ENCODE measurements at places on chromosomes 3 and 15. TPM values are rescaled to one million over a fixed set of nuclear protein-coding genes. Genes with fewer than 3 reads are reported as not detected.

Gene ANKRD34C
- total RNA-seq, result not detected

Gene TMEM266
- 0.11 TPM for total RNA-seq

Gene PLA2G4F
- not detected for total RNA-seq

Gene ZNF717
- 7.3 TPM for total RNA-seq

Gene EAF2
- total RNA-seq, result 7.8 TPM

Gene SAXO2
- total RNA-seq, result 1.6 TPM

Gene AMIGO3
- 0.15 TPM for total RNA-seq

Gene ILDR1
- not detected for total RNA-seq

Gene CLEC3B
- total RNA-seq, result 0.24 TPM

Gene MORC1
- total RNA-seq, result not detected

Gene C2CD4A
- total RNA-seq, result 0.13 TPM

Gene GRAMD2A
- not detected for total RNA-seq

Gene CPNE9
- total RNA-seq, result not detected

Gene PBRM1
- total RNA-seq, result 78.6 TPM

Gene GRM2
- 0.59 TPM for total RNA-seq

Gene HGD
- 1.1 TPM for total RNA-seq

Gene STXBP5L
- total RNA-seq, result not detected

Gene BLM
- 37.6 TPM for total RNA-seq

Gene SLC9C1
- total RNA-seq, result not detected

Gene EPHA3
- total RNA-seq, result not detected

Gene ADAM10
- 86.6 TPM for total RNA-seq

Gene TLR9
- total RNA-seq, result 0.16 TPM

Gene TP63
- total RNA-seq, result 0.31 TPM

Gene GOLGA8Q
- not detected for total RNA-seq

Gene ARPP21
- not detected for total RNA-seq

Gene ZFYVE19
- 22.5 TPM for total RNA-seq

Gene RASL12
- total RNA-seq, result not detected

Gene STAB1
- 9.7 TPM for total RNA-seq

Gene CPEB1
- 0.44 TPM for total RNA-seq

Gene CEP152
- total RNA-seq, result 19.7 TPM

Gene CHRD
- not detected for total RNA-seq
